Calu3 (cell line): ENCODE measurements at places on chromosomes 11 and 22. TPM values are rescaled to one million over a fixed set of nuclear protein-coding genes. Genes with fewer than 3 reads are reported as not detected.

GRCh38 chr22:49413146-49413545 is 414.5 kb downstream of the BRD1 start:
- DNase-seq, result no peak

DNA sequence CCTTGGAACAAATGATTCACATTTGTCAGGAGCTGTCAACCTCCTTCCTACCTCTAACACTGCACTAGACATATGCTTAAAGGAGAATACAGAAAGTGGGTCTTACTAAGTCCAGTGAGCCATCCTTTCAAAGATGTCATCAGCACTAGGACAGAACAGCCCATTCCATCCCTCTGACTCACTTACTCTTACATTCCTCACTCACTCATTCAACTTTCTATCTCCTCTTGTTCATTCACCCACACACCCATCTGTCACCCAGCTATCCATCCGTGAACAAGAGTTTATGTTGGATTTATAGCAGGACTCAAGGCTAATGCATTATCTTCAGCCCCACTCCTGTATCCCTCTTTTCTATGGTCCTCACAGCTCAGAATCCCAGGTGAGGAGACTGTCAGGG is 9.1 kb downstream of the INSC start:
- no peak for DNase-seq

The TMPRSS4 gene
- total RNA-seq, result 99.9 and 132 TPM in 2 replicates

The TP53I11 gene
- 27.8 and 69.5 TPM in 2 replicates for total RNA-seq

GRCh38 chr11:128667873-128668272 is 26.0 kb upstream of the FLI1 start:
- DNase-seq, result no peak

The ZDHHC13 gene
- total RNA-seq, result 22.4 and 26.8 TPM in 2 replicates

DNA sequence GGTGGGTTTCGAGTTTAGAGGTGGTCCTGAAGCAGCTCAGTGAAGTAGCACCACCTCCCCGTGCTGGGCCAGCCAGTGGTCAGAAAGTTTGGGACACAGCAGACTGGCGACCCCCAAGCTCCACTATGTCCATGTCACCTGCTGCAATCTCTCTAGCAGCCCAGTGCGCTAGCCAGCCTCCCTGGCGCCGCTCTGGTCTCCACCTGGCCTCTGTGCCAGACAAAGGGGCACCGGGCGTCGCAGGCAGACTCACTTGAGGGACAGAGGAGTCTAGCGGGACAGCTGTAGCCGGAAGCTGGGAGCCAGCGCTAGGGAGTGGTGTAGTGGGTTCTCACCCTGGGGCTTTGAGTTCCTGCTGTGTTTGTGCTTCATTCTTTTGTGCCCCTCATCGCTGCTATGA is 25.5 kb downstream of the MYBPC3 start:
- no peak for DNase-seq

The SLC1A2 gene
- total RNA-seq, result 0.37 and 0.40 TPM in 2 replicates

The AP5B1 gene
- 18.5 and 21.9 TPM in 2 replicates for total RNA-seq

The ISX gene
- total RNA-seq, result not detected in 2 replicates

GRCh38 chr22:17167486-17167885 is 8.4 kb upstream of the HDHD5 start:
- DNase-seq, result no peak

The DEUP1 gene
- total RNA-seq, result not detected in 2 replicates

GRCh38 chr22:39980596-39980995 is 14.2 kb upstream of the FAM83F start:
- DNase-seq, result no peak

The OVCH2 gene
- not detected in 2 replicates for total RNA-seq

The SLC43A1 gene
- total RNA-seq, result 9.5 and 12.5 TPM in 2 replicates

- DNase-seq, result no peak
Measured at GRCh38 chr11:81449588-81450156, 1284.0 kb downstream of the FAM181B start.

DNA sequence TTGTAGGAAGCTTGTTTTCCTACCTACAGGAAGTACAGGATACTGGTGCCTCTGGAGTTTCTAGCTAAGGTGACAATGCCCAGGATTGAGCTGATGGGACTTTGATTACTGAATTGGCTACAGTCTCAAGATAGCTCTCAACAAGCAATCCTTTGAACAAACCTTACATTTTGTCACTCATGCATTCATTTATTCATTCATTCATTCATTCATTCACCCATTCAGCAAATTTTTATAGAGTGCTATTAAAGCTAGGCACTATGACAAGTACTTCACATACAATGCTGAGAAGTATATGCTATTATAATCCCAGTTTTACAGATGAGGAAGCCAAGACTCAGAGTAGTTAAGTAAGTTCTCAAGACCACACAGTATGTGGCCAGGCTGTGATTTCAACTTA is 103.1 kb upstream of the MTMR2 start:
- no peak for DNase-seq

GRCh38 chr11:6326303-6326702 is 6.0 kb upstream of the CAVIN3 start:
- DNase-seq, result no peak

The GLYAT gene
- total RNA-seq, result not detected in 2 replicates

The CCDC81 gene
- total RNA-seq, result 0.33 TPM in 1 of 2 replicates, not detected in the other

DNA sequence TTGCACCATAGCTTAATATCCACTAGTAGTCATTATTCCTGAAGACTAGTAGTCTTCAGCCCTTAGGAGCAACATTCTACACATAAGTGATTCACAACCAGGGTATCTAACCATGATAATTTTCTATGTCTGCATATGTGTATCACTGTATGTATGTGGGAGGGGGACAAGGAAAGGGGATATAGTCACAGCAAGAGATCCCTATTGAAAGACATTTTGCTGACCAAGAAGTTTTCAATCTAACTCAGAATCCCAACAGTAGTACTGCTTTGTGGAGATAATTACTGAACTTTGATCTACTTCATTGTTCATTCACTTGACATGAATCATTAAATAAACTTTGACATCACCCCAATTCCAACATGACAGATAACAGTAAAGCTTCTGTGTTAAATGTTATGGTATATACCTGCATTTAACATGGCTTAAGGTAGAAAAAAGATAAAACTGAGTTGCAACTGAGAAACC is 10.3 kb downstream of the PIK3C2A start:
- no peak for DNase-seq

- no peak for DNase-seq
Measured at GRCh38 chr11:61963016-61963281, 4.5 kb downstream of the FTH1 start.

DNA sequence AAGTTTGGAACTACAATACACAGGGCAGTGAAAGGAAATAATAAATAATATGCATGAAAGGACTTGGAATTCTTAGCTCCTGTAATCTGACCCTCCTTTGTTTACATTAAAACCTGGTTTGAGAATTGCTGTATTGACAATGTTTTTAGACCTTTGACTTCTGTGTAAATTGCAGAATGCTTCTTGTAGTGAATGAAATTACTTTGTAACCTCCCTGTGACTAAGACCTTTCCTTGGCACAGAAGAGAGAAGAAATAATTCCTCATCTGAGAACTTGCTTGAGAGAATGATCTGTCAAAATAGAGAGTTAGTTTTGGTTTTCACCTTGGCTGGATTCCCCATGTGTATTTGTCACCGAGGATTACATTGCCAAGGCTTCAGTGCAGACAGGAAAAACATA is 640.0 kb upstream of the ANO5 start:
- DNase-seq, result no peak

The OR51I1 gene
- total RNA-seq, result not detected in 2 replicates

The PGAP2 gene
- total RNA-seq, result 35.2 and 38.0 TPM in 2 replicates

GRCh38 chr11:133900176-133901105 is 55.1 kb upstream of the SPATA19 start:
- no peak for DNase-seq

The PANX1 gene
- 18.6 and 20.2 TPM in 2 replicates for total RNA-seq

DNA sequence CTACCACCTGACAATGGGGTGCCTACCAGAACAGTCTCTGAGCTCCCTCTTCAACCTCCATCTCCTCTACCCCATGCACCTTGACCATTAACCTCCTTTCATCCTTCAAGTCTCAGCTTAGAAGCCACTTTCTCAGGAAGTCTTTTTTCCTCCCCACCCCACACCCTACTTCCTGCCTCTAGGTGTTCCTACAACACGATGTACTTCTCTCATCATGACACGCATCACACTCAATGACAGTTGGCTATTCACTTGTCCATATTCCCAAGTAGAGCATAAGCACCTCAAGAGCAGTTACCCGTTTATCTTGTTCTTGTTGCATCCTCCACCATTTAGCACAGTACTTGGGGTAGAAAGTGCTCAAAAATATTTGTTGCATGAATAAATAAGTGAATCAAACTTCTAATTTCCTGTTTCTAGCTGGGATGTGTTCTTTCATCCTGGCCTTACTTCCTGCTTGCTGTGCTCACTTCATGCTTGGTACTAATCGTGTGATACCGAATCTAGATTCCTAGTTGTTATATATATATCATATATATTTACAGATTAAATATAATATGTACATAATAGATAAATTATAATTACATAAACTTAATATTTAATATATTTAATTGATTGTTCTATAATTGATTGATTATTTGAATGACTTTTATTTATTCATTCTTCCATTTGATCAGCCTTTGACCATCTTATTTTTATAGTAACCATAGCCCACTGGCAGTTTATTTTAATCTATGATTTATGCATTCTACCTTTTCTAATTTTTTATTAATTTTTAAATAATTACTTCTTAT is 177.5 kb upstream of the TMEM45B start:
- DNase-seq, result no peak

The QSER1 gene
- total RNA-seq, result 44.9 and 54.8 TPM in 2 replicates

GRCh38 chr11:125078516-125079140 is 15.5 kb downstream of the SLC37A2 start:
- DNase-seq, result no peak

The C11orf86 gene
- total RNA-seq, result not detected in 2 replicates

- no peak for DNase-seq
Measured at GRCh38 chr11:111514216-111515031, at the start of gene HOATZ. TSS of gene HOATZ (plus strand) at chr11:111514778. CDS start at chr11:111514785, 7 bp downstream.
